ENCODE measurements at places on chromosomes 6 and 20.

DNA sequence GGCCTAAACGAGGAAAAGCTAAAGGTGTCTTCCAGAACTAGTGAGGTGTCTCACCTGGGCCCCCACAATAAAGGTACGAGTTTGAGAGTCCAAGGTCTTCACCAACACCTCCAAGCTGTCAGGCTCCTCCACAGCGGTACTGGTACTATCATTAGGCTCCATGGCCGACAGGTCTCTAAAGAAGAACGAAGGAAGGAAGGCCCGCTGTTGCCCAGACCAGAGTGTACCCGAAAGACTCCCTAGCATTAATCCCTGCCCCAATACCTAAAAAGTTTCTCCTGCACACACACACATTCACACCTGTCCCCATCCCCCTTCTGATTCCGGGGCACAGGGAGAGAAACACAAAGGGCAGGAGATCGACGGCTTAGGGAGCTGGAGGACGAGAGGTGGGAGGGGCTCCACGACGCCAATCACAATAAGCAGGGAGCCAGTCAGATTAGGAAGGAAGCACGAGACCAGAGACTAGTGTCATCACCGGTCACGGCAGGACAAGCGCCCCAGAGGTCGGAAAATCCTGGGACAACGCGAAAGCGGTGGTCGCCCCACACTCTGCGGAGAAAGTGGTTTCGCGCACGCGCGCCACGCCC lies 764 bp downstream of the BAG6 start:
- peak overlapping the region; percentile 99 for H3K27ac ChIP-seq
- peaks cover 32% of the 10 kb centered on the region for H3K4me1 ChIP-seq
- H3K27me3 ChIP-seq: no peaks in the 10 kb centered on the region
- H3K4me3 ChIP-seq: peak overlapping the region; percentile 51

- H3K36me3 ChIP-seq: no peaks in the 10 kb centered on the region
- H3K27me3 ChIP-seq: no peaks in the 10 kb centered on the region
- H3K27ac ChIP-seq: no peak overlapping the region
- no peaks in the 10 kb centered on the region for H3K4me1 ChIP-seq
- H3K4me3 ChIP-seq: no peak overlapping the region
Measured at GRCh38 chr6:1846611-1847010, 236.9 kb downstream of the FOXC1 start.

DNA sequence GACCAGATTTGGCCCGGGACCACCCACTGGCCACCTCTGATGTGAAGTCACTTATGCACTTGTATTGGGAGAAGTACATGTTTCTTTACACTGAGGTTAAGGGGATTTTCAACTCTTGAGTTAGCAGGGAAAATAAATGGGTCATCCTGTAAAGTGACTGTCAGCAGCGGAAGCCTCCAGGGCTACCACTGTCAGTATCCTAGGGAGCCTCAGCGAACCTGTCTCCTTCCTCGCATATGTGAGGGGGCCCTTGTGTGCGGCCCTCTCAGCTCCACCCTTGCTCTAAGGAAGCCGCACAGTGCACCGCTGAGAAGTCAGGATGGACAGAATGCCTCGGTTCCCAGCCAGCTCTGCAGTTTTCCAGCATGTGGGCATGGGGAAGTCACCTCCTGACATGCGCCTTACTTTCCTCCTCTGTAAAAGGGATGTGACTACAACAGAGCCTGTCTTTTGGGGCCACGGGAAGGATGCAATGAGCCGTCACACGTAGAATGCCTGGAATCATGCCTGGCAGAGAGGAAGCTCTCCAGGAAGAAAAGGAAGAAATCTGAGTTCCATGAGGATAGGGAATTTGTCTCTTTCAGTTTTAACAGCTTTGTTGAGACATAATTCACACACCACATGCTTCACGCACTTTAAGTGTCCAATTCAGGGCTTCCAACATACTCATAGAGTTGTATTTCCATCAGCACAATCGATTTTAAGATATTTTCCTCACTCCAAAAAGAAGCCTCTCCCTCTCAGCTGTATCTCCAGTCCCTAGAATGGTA lies 115.4 kb downstream of the SYCP2 start:
- peaks cover 16% of the 10 kb centered on the region for H3K4me1 ChIP-seq
- peaks cover 4% of the 10 kb centered on the region for H3K27me3 ChIP-seq
- H3K36me3 ChIP-seq: no peaks in the 10 kb centered on the region
- H3K4me3 ChIP-seq: no peak overlapping the region
- no peak for DNase-seq
- H3K27ac ChIP-seq: no peak overlapping the region

- H3K27ac ChIP-seq: no peak overlapping the region
- peaks cover 6% of the 10 kb centered on the region for H3K4me1 ChIP-seq
- H3K4me3 ChIP-seq: no peak overlapping the region
- no peak for DNase-seq
Measured at GRCh38 chr6:134352786-134353480, 35.0 kb upstream of the SGK1 start.

DNA sequence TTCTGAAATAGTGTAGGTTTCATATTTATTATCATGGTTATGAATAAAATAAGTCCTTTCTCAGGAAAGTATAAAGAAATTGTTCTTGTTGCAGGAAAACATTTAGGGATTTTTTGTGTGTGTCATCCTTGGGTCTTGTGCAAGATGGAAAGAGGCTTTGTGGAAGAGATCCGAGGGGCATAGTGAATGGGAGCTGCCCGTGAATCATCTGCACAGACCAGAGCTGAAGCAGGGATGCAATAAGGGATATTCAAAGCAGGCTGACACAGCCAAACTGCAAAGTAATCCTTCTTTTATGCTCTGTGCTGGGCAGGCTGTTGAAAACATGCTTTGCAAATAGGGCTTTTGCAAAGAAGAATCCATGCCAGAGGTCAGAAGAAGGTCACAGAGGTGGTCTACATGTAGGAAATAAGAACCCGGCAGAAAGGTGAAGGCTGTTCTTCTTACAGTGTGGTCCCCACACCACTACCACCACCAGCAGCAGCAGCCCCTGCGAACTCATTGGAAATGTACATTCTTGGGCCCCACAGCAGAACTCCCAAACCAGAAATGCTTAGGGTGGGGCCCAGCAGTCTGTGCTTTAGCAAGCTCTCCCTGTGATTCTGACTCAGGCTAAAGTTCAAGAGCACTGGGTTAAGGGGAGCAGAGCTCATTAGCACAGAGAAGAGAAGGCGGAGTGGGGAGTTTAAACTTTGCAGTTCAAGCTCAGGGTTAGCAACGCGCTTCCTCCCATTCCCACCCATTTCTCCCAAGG lies 237.6 kb downstream of the QKI start:
- no peaks in the 10 kb centered on the region for H3K27me3 ChIP-seq
- no peak overlapping the region for H3K27ac ChIP-seq
- no peaks in the 10 kb centered on the region for H3K36me3 ChIP-seq
- no peak for DNase-seq
- H3K4me1 ChIP-seq: no peaks in the 10 kb centered on the region
- H3K4me3 ChIP-seq: no peak overlapping the region

GRCh38 chr6:150126641-150127291 lies 16.1 kb upstream of the PPP1R14C start:
- H3K4me3 ChIP-seq: no peak overlapping the region
- no peak for DNase-seq
- H3K36me3 ChIP-seq: no peaks in the 10 kb centered on the region

- H3K27ac ChIP-seq: no peak overlapping the region
- peaks cover 8% of the 10 kb centered on the region for H3K36me3 ChIP-seq
- H3K4me1 ChIP-seq: peaks cover 27% of the 10 kb centered on the region
- H3K27me3 ChIP-seq: no peaks in the 10 kb centered on the region
Measured at GRCh38 chr20:62062661-62063314, 2.9 kb downstream of the TAF4 start.

DNA sequence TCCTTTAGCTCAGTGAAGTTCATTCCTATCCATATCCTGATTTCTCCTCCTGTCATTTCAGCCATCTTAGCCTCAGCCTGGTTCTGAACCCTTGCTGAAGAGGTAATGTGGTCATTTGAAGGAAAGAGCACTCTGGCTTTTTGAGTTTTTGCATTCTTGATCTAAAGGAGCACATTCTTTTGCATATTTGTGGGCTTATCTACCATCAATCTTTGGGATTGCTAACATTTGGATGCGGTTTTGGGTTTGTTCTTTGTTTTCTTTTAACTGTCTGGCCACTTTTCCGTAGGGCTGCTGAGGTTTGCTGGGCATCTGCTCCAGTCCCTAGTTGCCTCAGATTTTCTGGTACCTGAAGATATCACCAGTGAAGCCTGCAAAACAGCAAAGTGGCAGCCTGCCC lies 238.3 kb downstream of the EPM2A start:
- DNase-seq: no peak
- H3K4me1 ChIP-seq: no peaks in the 10 kb centered on the region
- no peaks in the 10 kb centered on the region for H3K27me3 ChIP-seq
- H3K4me3 ChIP-seq: no peak overlapping the region

GRCh38 chr20:43941476-43942200 lies 27.0 kb downstream of the TOX2 start:
- H3K36me3 ChIP-seq: no peaks in the 10 kb centered on the region
- DNase-seq: no peak

- H3K27ac ChIP-seq: no peak overlapping the region
- H3K27me3 ChIP-seq: no peaks in the 10 kb centered on the region
- no peaks in the 10 kb centered on the region for H3K36me3 ChIP-seq
- DNase-seq: no peak
- no peaks in the 10 kb centered on the region for H3K4me1 ChIP-seq
- no peak overlapping the region for H3K4me3 ChIP-seq
Measured at GRCh38 chr6:53107091-53107490, 41.5 kb downstream of the GCM1 start.

DNA sequence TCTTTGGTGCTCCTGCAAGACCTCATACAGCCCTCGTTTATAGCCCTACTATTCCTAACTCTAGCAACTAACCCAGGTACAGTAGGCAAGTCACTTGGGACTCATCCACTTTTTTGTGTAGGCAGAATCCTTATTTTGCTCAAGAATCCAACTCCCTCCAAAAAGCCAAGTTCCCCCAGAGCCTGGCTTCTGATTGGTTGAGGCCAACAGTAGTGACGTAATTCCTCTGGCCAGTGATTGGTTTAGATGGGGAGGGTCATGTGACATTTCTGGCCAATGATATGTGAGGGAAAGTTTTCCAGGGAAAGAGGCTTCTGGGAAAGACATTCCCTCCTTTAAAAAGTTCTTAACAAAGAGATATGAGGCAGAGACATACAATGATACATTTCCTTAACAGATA lies 32.1 kb downstream of the KIAA1755 start:
- H3K4me3 ChIP-seq: no peak overlapping the region
- peaks cover 6% of the 10 kb centered on the region for H3K4me1 ChIP-seq
- no peaks in the 10 kb centered on the region for H3K36me3 ChIP-seq
- H3K27me3 ChIP-seq: no peaks in the 10 kb centered on the region
- H3K27ac ChIP-seq: no peak overlapping the region

GRCh38 chr6:63418741-63419140 lies 99.0 kb upstream of the LGSN start:
- no peaks in the 10 kb centered on the region for H3K4me1 ChIP-seq
- no peaks in the 10 kb centered on the region for H3K27me3 ChIP-seq
- H3K36me3 ChIP-seq: no peaks in the 10 kb centered on the region
- no peak overlapping the region for H3K4me3 ChIP-seq

- H3K36me3 ChIP-seq: no peaks in the 10 kb centered on the region
- peaks cover 100% of the 10 kb centered on the region for H3K27me3 ChIP-seq
- H3K4me3 ChIP-seq: no peak overlapping the region
- no peak for DNase-seq
Measured at GRCh38 chr6:84770521-84770920, 6.1 kb upstream of the TBX18 start.

GRCh38 chr20:18414140-18414539 lies 52.7 kb downstream of the DZANK1 start:
- H3K4me1 ChIP-seq: no peaks in the 10 kb centered on the region
- no peak overlapping the region for H3K4me3 ChIP-seq
- no peaks in the 10 kb centered on the region for H3K27me3 ChIP-seq

DNA sequence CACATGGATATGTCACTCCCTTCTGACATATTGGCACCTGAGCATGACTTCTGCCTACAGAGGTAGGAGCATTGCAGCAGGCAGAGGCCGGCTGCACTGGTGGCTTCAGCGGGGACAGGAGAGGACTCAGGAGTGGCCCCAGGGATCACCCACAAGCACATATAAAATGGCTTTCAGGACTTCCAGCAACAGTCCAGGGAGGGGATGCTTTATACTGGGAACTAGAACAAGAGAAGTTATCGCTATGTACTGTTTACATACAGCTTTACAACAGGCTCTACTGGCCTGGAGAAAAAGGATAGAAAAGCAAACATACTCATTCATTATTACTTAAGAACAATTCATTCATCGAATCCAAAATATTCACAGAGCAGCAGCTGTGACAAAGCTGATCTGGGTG lies 337.8 kb downstream of the THBS2 start:
- H3K4me3 ChIP-seq: no peak overlapping the region
- peaks cover 8% of the 10 kb centered on the region for H3K4me1 ChIP-seq
- no peak overlapping the region for H3K27ac ChIP-seq
- no peak for DNase-seq
- H3K36me3 ChIP-seq: no peaks in the 10 kb centered on the region
- H3K27me3 ChIP-seq: peaks cover 10% of the 10 kb centered on the region

- H3K4me1 ChIP-seq: peaks cover 40% of the 10 kb centered on the region
- no peak for DNase-seq
- H3K4me3 ChIP-seq: peak overlapping the region; percentile 92
- H3K36me3 ChIP-seq: peaks cover 6% of the 10 kb centered on the region
Measured at GRCh38 chr20:25250508-25250907, 2.6 kb downstream of the PYGB start.

GRCh38 chr6:42726026-42726425 lies 3.6 kb upstream of the PRPH2 start:
- H3K27me3 ChIP-seq: no peaks in the 10 kb centered on the region
- DNase-seq: no peak
- H3K36me3 ChIP-seq: no peaks in the 10 kb centered on the region
- H3K27ac ChIP-seq: peak overlapping the region; percentile 79
- H3K4me3 ChIP-seq: peak overlapping the region; percentile 66
- peaks cover 14% of the 10 kb centered on the region for H3K4me1 ChIP-seq

DNA sequence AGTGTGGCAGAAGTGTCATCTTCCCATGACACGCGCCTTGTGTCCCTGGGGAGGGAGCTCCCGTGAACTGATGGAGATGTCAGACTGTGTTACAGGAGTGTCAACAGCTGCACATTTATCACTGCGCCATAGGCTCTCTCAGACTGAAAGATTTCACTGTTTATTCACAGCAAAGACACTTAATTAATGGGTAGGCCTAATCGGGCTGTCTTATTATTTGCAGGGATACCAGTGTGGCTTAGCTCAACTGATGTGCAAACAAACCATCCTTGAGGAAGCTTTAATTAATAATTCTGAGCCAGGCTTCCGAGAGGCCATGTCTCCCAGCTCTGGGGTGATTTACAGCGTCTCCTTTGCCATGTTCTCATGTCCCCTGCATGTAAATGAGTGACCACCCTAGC lies 771.0 kb downstream of the QKI start:
- no peaks in the 10 kb centered on the region for H3K4me1 ChIP-seq
- H3K36me3 ChIP-seq: no peaks in the 10 kb centered on the region

Measured in heart right ventricle (tissue), 16 donors.